ENCODE measurements at places on chromosomes 5 and 9.

- DNase-seq: no peak
These were observed 361.2 kb downstream of the NPR3 start for GRCh38 chr5:33072296-33072695.

- no peak for DNase-seq
These were observed 1037.3 kb upstream of the WWC1 start for GRCh38 chr5:167254132-167254531.

DNA sequence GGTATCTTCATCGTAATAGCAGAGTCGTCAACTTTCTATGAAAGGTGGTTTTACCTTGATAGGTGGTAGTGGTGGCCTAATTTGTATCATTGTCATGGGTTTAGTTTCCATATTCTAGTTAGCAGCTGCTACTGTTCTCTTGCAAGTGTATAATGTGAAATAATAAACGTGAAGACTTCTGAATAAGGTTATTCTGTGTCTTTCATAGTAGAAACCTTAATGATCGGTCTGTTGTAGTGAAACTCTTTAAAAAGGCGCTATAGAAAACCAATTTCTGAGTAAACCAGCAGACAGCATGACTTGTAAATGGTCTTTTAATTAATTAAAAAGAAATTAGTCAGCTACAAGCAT is 1.6 kb downstream of the SET start:
- DNase-seq: no peak

DNA sequence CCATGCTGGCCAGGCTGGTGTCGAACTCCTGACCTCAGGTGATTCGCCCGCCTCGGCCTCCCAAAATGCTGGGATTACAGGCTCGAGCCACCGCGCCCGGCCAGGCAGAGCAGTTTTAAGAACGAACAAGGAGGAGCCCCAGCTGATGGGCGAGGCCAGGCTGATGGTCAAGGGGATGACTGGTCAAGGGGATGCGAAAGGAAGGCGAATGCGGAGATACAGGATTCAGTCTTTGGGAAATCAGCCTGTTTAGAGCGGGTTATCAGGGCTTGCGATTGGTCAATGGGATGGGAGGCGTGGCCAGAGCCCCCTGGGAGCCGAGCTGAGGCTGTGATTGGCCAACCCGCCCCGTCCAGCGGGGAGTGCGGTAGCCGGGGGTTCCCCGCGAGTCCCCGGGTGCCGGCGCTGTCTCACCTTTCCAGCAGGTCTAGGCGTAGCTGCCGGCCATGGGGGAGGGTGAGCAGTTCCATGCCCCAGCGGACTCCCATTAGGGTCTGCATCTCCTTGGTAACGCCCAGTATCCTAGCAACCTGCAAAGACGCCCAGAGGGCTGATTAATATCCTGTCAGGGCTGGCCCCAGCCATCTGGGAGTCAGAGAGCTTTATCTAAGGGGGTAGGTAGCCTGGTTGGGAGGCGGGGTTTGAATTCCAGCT is 7.5 kb upstream of the TOR2A start:
- peak; percentile 87 for DNase-seq

DNA sequence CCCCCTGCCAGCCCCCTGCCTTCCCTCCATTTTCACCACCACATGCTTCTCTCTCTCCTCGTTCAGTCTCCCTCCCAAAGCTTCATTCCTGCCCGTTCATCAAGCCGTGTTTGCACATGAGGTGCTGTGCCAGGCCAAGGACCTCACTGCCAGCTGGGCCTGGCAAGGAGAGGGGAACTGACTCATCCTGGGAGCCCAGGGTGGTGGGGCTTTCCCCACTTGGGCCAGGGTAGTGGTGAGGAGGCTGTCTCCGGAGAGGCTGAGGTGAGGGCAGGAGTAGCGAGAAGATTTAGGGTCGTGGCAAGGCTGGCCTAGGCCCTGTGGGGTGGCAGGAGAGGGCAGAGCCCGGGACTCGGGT is 30.4 kb upstream of the NOTCH1 start:
- no peak for DNase-seq

DNA sequence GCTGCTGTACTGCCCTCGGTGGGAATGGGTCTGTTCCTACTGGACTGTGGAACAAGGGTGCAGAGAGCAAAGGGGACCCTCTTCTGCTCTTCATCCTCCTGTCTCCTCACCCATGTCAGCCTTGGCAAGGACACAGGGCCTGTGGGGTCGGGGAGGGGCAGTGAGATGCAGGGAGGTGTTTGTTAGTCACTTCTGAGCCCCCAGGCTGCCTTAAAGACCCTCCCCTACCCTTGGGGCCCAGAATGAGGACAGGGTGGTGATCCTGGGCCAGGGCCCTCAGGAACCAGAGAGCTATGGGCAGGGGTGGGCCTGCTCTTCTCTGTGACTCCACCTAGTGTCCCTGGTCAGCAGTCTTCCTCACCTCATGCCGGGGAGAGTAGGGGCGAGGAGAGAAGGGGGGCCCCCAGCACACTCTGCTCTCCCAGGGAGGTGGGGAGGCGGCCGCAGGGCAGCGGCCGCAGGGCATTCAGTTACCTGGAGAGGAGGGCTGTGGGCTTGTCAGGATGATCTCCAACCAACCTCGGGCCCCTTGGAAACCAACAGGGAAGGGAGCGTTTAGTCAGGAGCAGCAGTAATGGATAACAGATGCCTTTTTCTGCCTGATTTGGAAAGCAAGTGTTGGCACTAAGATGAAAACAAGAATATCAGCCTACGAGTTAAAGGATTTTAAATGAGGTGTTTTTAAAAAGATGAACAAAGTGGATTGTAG is 62.0 kb upstream of the GARNL3 start:
- DNase-seq: no peak

GRCh38 chr5:13480834-13481233 is 463.7 kb downstream of the DNAH5 start:
- DNase-seq: no peak
